ENCODE measurements at places on chromosomes 12 and 14.
A peak's percentile ranks its signal among the peaks of the same experiment; 100 is the strongest.

GRCh38 chr14:68857516-68858070, 64.7 kb upstream of the ZFP36L1 start:
- no peak for DNase-seq

GRCh38 chr12:57142121-57142520, 5.3 kb downstream of the LRP1-AS start:
- no peak for DNase-seq

- DNase-seq: no peak
These were observed 179.3 kb downstream of the ADCK1 start for GRCh38 chr14:77979171-77979570.

DNA sequence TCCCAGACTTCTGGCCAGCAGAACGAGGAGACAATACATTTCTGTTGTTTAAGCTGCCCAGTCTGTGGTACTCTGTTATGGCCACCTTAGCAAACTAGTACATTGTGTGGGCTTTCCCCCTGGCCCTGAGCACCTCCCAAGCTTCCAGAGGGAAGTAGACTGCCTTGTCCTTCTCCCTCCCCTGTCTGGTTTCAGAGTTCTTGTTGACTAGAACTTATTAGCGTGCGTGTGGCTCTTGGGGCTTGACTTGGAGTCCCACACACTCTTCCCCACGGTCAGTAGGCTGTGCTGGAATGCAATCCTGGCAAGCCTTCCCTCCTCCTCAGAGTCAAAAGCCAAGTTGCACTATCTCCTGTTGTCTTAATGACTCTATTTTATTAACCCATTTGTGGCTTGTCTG, 27.7 kb downstream of the FBLN5 start:
- DNase-seq: no peak

GRCh38 chr12:123231931-123232330, 1.0 kb downstream of the MPHOSPH9 start:
- DNase-seq: no peak

- DNase-seq: no peak
These were observed 106.0 kb downstream of the CCDC91 start for GRCh38 chr12:28296287-28296686.

- no peak for DNase-seq
These were observed 277.9 kb upstream of the DCN start for GRCh38 chr12:91460469-91460868.

- DNase-seq: peak; percentile 24
These were observed 13.6 kb downstream of the TTC9 start for GRCh38 chr14:70655110-70655826.

DNA sequence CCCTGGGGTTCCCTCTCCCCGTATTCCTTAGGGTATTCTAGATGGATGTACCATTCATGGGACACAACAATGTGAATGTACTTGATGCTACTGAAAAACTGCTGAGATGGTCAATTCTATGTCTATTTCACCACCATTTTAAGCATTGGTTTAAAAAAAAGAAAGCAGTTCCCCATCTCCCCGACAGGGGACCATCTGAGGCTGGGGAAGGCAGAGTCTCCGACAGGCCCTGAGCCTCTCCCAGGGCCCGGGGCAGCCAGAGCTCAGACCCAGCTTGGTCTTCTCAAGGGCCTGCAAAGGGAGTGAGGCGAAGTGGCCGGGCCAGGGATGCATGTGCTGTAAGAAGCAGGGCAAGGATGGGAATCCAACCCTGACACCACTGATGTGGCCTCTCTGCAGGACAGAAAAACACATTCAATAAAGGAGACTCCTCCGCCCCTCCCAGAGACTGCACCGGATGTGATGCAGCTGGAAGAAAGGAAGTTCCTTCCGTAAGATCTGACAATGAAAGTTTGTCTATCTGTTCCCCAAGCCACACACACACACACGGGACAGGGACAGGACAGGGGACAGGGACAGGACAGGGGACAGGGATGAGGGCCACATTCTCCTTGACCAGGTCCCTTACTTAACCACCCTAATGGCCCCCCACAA, 234.1 kb downstream of the BCL11B start:
- DNase-seq: no peak

DNA sequence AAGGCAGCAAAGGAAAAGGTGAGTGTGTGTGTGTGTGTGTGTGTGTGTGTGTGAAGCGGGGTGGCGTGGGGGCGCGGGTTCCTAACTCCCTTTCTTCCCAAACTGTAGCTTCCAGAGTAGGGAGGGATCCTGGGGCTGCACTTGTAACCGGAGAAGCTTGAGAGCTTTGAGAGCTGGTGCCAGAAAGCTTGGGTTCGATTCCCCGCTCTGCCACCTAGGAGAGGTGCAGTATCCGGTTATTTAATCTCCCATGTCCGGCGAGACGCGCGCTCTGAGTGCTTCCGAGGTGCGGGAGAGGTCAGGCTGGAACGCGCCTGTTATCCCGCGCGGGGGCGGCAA, 7.2 kb upstream of the RACGAP1 start:
- no peak for DNase-seq

DNA sequence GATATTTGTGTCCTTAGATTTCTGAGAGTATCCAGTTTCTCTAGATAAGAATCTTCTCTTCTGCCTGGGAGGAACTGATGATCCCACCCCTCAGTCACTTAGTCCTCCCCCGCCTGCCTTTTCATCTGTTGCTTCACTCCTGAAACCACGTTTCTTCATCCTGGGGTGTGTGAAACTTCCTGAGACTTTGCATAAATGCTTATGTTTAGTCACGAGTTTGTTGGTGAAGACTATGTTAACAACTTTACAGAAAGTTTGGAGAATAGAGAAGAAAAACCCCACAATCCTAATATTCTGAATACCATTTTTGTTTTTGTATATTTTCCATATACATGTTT, 33.2 kb downstream of the MARK3 start:
- DNase-seq: no peak

GRCh38 chr12:31460024-31460423, 130.9 kb downstream of the DENND5B start:
- no peak for DNase-seq

DNA sequence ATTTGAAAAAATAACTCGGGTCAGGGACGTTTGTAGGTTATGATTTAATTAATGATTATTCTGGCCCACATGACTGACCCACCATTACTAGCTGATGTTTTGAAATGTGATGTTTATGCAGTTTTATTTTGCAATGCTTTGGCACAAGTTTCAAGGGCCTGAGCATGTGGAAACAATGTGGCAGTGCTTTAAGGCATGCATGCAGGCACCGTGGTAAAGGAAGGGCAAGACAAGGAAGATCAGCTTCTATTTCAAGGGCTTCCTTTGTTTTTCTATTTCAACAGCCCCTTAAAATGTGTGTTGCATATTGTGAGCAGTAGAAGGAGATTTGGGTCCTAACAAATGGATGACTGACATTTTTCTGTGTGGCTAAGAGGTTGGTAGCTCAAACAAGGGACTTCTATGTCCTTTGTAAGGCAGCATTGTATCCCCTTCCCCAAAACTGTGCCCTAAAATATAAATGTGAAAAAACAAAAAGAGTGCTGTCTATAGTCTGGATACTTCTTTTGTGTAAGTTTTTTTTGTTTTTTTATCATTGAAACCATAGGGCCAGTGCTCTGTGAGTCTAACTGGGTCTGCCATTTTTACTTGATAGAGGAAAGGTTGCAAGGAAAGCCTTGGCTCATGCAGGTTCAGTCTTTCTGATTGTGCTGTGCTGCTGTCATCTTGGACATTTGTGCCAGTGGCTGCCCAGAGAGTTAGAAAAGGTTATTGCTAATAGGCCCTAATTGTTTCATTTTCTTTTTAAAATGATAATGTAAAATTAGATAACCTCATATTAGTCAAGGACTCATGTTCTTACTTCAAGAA, 103.5 kb downstream of the FGD4 start:
- DNase-seq: no peak

DNA sequence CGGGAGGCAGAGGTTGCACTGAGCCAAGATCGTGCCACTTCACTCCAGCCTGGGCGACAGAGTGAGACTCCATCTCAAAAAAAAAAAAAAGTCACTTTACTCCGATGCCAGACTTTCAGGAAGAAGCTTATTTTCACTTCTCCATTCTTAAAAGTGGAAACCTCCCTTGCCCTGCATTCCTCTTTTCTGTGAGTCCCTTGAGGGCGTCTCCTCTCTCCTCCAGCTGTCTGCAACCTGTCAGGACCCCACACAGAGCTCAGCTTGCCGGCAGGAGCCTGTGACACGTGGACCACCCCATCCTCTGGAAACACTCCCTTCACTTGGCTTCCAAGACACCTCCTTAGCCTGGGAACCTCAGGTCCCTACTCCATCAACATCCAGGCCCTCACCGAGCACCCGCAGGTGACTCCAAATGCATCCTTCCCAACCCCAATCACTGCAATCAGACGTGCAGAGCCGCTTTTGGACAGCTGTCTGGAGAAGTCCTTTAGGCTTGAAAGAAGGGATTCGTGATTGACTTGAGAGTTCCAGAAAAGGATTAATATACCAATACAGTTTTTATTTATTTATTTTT, 34.3 kb downstream of the SLC15A4 start:
- no peak for DNase-seq

- no peak for DNase-seq
These were observed 95.9 kb upstream of the CAND1 start for GRCh38 chr12:67173258-67173657.

GRCh38 chr14:49867831-49868719, 15.5 kb upstream of the NEMF start:
- DNase-seq: peak; percentile 96

DNA sequence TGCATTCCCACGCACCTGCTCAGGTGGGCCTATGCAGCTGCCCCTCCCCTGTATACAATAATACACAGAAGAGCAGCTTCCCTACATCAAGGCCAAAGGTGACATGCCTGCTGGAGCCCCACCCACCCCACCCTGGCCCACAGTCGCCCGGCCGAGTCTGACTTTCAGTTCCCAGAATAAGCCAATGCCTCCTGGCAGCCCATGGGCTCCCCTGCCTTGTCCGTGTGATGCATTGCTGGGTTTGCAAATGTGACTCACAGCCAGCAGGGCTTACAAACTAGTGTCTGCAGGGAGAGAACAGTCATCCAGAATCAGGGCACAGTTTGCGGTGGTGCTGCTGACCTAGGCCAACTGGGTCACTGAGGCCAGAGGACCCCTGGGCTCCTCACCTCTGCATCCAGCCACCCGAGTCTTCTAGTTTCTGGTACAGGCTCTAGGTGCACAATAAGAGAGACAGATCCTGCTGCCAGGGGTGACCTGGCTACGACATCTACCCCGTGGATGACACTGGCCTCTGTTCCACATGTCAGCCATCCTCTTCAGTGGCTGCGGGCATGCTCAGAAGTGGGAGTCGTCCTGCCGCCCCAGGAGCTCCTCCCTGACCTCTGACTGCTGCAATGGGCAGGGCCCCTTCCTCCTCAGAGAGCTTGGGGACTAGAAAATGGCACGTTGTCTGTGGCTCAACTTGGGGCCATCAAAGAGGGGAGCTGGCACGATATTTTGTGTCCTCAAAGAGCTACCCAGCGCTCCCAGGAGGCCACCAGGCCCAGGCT, 84.5 kb downstream of the CHGA start:
- no peak for DNase-seq

DNA sequence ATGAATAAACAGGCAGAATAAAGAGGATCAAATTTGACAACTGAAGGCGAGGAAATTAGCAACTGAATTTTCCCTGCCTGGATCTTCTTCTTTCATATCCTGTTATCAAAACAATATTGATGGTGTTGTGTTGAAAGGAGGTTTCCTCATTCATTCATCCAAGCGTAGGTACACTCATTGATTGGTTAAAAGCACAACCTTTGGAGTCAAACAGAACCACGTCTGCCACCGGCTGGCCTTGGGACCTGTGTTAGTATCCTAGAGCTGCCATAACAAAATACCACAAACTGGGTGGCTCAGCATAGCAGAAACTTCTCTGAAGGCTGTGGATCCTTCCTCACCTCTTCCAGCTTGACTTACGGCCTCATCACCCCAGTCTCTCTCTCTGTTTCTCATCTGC, 268.6 kb upstream of the PWP1 start:
- no peak for DNase-seq

DNA sequence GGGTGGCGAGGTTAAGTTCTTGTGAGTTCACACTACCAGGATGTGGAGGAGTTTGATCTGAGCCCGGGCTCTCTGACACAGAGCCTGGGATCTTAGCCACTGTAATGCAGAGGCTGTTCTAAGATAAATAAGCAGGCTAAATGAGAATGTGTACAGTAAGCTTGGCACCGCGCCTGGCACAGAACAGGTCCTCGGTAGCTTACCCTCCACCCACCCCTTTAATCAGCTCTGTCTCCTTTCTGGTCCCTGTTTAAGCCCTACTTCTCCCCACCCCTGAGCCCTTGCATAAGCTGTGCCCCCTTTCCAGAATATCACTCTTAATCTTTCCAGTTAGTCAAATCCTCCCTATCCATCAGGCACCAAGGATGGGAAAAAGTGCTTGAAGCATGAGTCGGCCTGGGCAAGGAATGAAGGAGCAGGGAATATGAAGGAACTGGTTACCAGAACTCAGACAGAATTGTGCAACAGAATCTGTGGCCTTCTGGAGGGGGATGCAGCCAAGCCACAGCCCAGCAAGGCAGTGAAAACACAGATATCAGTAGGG, 32.8 kb upstream of the CMKLR1 start:
- DNase-seq: no peak

Measured in activated naive CD4-positive, alpha-beta T cell (primary cell).